AG20443 (cell line): ENCODE measurements at places on chromosomes 3 and 15.

DNA sequence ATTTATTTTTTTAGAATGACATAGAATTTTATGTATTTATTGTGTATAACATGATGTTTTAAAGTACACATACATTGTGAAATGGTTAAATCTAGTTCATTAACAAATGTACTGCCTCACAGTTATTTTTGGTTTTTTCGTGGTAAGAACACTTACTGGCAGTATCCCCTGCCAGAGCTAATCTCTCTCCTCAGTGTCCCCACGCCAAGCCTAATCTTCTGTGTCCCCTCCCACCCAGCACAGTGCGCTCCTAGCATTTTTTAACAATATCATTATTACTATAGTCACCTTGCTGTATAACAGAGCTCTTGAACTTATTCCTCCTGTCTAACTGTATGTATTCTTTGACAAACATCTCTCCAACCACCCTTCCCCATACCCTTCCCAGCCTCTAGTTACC is 333.2 kb downstream of the GABRB3 start:
- DNase-seq = no peak

DNA sequence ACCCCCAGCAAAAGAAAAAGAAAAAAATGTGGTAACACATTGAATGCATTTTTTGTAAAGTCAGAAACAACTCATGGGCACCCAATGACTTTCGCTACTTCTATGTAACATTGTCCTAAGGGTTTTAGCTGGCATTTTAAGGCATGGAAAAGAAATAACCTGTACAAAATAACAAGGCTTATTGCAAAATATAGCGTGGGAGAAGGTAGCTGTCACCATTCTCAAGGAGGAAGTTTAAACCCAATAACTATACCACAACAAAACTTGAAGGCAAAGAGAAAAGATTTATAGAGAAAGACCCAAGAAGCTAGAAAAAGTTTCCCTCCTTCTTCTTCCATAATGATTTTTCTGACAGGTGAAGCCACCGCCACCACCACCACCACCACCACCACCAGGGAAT is 55.7 kb upstream of the ACP3 start:
- no peak for DNase-seq

DNA sequence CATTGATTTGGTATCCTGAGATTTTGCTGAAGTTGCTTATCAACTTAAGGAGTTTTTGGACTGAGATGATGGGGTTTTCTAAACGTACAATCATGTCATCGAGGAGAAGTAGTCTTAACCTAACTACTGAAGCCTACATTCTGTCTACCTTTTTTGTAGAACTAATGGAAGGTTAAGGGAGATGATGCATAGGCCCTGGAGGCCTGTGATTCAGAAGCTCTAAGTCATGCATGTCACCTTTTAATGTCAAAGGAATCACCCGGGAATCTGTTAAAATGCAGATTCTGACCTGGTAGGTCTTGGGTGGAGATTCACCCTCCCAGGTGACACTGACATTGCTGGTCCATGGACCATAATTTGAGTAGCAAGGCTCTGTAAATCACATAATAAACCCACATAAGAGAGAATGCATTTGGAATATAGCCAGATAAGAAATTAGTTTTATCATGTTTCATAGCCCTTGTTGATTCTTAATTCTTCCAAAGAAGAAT is 64.9 kb downstream of the GHSR start:
- DNase-seq = no peak

GRCh38 chr3:43689766-43690399 is 855 bp upstream of the ABHD5 start:
- DNase-seq = no peak

DNA sequence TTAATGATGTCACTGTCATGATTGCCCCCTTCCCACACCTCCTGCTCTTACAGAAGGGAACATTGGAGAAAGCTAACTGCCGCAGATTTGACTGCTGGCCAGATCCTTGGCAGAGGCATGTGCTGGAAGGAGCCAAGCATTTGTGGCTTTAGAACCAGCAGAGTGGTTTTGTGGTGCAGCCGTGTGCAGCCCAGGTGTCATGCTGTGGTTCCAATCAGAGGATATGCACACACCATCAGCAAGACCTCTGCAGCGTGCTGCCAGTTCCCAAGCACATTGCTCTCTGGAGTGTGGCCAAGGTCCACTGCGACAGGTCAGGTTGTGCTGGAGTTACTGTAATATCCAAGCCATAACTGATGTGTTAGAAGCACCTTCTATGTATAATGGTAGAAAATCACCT is 61.6 kb downstream of the OTOL1 start:
- DNase-seq = no peak

DNA sequence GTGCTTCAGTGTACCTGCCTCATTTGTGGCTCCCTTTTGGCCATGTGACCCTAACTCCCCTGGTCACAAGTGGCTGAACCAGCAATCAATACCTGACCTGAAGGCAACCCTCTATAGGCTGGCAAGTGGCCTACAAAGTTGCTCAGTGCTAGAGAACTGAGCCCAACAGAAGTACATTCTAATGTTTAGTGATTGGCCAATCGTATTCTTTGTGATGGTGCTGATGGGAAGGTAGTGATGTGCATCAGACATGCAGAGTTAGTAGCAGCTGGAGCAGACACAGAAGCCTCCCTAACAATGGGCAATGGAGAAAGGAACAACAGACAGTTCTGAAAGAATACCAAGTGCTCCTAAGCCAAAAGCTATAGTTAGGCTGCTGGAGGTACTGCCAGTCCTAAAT is 10.4 kb upstream of the ATOSA start:
- no peak for DNase-seq

- no peak for DNase-seq
Measured at GRCh38 chr3:176737480-176738110, 459.7 kb downstream of the TBL1XR1 start.

DNA sequence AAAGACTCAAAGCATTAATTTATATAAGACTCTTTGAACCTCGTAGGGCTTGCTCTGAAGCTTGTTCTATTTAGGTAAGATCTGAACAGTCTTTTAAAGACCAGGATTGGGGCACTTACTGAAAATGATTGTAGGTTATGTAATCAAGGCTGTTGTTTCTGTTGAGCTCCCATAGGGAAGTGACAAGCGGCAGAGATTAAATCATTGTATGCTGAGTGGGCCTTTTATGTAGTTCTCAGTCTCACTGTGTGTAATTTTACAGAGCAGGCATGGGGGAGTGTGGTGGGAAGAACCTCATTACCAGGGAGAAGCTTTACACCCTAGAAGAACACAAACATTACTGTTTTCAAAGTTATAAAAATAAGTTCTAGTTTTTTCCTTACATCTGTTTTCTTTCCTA is 160.0 kb upstream of the SNTN start:
- no peak for DNase-seq

- peak; percentile 62 for DNase-seq
Measured at GRCh38 chr3:136250903-136251460, 842 bp downstream of the PCCB start.

- no peak for DNase-seq
Measured at GRCh38 chr3:25432176-25432720, 4.2 kb downstream of the RARB start.

- DNase-seq = no peak
Measured at GRCh38 chr3:172625404-172625803, 85.5 kb downstream of the NCEH1 start.

DNA sequence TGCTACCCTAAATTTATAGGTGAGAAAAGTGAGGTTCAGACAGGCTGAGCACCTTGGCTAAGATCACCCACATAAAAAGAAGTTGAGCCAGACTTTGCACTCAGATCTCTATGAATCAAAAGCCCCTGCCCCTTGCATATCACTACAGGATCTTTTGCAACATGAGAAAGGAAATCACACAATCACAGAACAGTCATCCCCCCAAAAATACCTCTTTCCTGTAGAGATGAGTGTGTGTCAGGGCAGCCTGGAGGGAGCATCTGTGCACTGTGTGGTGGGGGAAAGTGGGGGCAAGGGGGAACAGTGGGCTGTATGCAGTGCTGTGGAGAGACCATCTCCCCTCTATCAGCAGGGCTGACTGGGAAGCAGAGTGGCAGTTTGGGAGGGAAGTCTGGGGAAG is 46.6 kb downstream of the EPHB3 start:
- no peak for DNase-seq

- no peak for DNase-seq
Measured at GRCh38 chr3:52696830-52697631, 8.6 kb downstream of the GLT8D1 start.

DNA sequence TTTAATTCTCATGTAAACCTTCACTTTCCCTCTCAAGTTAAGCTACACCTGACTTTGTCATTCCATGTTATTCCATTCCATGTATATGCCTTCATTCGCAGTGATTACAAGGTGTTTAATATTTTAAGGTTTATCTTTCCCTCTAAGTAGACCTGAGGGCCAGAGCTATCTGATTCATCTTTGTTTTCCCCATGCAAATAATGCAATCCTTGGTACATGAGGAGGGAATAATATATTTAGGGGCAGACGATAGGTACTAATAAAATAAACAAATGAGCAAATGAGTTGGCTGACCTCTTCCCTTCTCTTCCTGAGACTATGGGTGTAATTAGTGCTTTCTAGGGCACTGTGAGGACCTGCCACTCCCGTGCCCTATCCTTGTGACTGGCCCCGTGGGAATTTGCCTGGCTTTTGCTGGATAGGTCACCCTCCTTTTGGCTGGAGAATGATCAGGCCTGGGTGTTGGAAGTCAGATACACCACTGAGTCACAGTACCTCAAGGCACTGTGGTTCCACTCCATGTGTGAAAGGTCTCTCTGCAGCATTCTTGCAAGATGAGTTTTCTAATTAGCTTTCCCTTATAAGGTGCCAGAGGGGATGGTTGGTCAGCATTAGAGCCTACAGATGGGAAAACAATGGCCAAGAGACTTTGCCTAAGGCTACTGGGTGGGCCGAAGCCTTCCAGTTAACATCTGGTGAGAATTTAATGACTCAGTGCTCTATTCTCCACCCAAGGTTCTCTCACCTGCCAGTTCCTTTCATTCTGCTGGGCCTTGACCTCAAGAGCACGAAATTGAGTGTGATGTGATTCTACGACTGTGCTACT is 183.2 kb downstream of the P3H2 start:
- peak; percentile 91 for DNase-seq

GRCh38 chr3:195394700-195395099 is 48.1 kb downstream of the ACAP2 start:
- no peak for DNase-seq

- DNase-seq = no peak
Measured at GRCh38 chr15:67827562-67828277, 2.4 kb downstream of the SKOR1 start.

- no peak for DNase-seq
Measured at GRCh38 chr3:12470680-12471079, 13.6 kb upstream of the TSEN2 start.

DNA sequence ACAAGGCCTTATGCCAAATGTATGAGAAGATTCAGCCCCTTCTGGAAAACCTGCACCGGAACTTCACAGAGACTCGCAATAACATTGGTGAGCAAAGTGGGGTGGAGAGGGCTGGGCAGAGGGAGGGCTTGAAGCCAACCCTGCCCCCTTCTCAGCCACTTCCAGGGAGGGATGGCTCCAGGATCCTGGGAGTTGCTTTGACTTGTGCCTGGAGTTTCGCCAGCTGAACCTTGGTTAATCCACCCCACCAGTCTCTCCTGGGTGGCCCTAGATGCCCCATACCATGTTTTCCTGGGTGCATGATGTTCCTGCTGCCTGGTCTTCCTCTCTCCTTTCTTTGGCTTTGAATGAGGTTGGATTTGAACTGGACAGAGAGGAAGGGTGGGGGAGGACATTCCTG is 10.8 kb downstream of the TBC1D21 start:
- no peak for DNase-seq

DNA sequence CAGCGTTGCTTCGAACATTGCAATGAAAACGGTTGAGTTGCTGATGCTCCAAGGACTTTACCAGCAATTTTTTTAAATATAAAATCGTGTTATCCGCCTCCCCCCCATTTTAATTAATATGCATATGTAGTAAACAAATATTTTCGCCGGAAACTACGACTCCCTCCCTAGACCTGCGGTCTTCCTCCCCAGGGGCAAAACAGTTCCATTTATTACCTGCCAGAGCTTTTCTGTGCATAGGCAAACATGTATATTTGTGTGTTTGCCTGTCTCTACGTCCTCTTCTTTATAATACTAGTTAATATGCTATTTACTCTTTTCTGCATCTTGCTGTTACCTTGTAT is 593 bp upstream of the RSL24D1 start:
- no peak for DNase-seq

GRCh38 chr15:75590239-75590638 is 11.1 kb upstream of the PTPN9 start:
- DNase-seq = no peak

DNA sequence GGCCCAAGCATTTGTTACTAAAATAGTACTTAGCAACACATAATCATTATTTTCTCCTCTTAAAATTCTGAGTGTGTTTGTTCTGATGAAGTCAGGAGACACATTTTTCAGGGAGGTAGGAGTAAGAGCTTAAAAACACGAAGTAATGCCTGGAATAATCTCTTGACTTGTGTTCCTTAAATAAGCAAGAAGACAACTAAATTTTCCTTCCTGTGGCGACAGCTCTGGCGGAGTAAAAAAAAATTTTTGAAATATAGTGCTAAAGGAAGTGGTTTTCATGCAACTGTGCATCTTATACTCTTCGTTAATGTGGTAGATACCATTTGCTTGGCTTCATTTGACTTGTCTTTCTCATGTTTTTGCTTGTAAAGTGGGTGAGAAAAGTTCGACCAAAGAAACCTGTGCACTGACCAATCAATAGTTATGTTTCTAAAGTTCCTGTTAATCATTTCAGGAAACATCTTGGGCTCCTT is 11.1 kb upstream of the MBNL1 start:
- no peak for DNase-seq

GRCh38 chr3:108780235-108780634 is 23.0 kb upstream of the RETNLB start:
- DNase-seq = no peak

DNA sequence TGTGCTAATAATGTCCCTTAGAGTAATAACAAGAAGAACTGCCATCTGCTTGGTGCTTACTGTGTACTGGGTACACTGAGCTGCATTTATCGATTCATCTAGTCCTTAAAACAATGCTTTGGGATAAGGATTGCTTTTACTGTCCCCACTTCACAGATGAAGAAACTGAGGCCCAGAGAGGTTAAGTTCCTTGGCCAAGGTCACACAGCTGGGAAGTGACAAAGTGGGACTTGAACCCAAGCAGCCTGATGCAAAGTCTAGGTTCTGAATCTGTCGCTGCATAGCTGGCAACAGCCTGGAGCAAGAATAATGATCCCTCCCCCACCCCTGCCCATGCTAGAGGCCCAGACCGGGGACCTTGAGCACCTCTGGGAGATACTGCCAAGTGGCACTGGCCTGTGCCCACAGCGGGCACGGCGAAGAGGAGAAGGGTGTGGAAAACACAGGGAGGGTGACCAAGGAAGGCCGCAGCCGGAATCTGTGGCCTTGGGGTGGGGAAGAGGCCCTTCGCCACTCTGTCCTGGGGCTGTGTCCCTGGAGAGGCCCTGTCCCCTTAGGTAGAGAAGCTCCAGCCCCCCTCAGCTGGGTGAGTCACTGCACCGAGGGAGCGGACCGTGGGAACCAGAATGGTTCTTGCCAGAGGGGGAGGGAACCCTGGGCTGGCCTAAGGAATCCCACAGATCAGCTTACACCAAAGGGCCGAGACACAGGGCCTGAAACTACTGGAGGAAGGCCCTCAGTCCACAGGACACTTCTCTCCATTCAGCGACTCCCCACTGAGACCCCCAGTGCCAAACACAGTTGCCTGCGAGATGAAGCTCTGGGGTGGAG is 3.5 kb downstream of the PLXND1 start:
- DNase-seq = peak; percentile 92
